ENCODE measurements at places on chromosomes 7 and 10.

DNA sequence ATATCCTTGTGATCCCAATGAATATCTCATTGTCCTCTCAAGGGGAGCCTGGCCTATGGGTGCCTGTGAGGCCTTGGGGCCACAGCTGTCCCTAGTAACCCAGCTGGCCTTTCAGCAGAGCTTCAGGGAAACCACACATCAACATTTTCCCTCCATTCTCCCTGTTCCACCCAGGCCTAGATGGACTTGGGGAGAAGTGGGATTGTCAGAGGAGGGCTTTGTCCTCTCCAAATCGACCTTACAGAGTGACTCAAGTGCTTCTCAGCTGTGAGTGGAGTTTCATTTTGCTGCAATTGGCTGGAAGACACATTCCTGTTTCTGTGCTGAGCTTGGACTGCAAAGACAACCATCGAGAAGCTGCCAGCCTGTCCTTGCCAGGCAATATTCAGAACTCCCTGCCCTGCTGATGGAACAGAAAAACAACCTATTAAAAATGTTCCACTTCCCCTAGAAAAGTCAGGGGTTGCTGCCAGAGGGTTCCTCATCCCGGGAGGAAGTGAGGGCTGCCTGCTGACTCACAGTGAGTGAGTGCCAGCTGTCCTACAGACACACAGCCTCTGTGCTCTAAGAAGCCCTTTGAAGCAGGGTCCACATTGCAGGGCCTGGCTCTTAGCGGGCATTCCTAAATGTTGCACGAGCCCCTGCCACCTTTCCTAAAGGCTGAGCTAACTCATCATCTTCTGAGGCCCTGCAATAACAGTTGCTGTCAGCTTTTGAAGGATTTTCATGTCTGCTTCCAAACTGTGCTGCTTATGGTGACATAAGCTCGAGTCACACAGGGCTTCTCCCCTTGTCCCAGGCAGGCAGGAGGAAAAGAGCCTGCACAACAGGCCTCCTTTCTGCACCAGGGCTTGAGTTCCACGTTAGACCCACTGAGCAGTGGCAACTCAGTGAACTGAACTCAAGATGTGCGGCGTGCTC lies 20.5 kb downstream of the STRA8 start:
- DNase-seq: peak; percentile 69

DNA sequence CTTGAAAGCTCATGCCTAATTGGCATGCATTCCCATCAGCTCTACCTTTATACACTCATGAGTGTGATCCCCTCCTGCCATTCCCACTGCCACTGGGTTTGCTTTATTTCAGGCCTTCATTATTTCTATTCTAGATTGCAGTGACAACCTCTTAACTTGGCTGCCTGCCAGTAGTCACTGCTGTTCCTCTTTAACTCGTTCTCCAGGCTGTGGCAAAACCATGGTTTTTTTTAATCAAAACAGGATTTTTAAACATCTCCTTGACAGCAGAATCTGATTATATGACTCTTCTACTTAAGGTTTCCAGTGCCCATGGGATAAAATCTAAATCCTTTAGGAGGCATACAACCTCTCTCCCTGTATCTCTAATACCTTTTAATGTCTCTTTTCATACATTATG lies 223.7 kb upstream of the PCDH15 start:
- DNase-seq: peak; percentile 5

GRCh38 chr7:102019461-102019860 lies 202.0 kb downstream of the CUX1 start:
- no peak for DNase-seq

GRCh38 chr10:25565570-25565969 lies 368.5 kb upstream of the MYO3A start:
- DNase-seq: no peak

- peak; percentile 98 for DNase-seq
These were observed 53.9 kb downstream of the SYPL1 start for GRCh38 chr7:106057962-106058927.

DNA sequence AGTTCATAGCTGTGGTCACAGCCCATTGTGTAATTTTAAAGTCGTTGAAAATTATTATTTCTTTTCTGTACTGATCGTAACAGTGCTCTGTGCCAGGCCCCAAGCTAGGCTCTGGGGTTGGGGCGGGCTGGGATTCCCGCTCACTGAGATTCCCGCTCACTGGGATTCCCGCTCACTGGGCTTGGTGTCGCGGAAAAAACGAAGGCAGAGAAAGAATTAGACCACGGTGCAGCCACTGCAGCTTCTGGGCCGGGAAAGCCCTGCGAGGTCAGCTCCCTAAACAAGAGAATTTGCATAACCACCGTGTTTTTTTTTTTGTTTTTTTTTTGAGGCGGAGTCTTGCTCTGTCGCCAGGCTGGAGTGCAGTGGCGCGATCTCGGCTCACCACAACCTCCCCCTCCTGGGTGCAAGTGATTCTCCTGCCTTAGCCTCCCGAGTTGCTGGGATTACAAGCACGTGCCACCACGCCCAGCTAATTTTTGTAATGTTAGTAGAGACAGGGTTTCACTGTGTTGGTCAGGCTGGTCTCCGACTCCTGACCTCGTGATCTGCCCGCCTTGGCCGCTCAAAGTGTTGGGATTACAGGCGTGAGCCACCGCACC lies 31.2 kb downstream of the FOXK1 start:
- no peak for DNase-seq

- DNase-seq: no peak
These were observed 96.8 kb downstream of the TCERG1L start for GRCh38 chr10:131214521-131215244.

DNA sequence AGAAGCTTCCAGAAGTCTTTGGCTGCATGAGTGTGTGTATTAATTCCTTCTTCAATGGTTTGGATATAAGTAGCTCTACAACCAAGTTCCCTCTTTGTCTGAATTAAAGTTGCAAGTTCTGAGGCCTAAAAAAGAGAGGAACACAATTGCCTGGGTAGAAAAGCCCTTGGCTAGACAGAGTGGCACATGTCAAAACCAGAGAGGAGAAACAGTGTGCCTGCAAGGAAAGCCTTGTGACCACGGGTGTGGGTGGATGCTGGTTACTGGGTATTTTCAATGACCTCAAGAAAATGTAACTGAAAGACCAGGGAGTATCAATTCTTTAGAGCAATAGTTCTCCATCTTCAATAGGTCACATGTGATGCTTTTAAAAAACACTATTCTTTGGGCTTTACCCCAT lies 148.3 kb downstream of the SVIL start:
- DNase-seq: no peak

- no peak for DNase-seq
These were observed 3.8 kb upstream of the PDCD4 start for GRCh38 chr10:110867807-110868465.

GRCh38 chr7:153247926-153248325 lies 488.4 kb downstream of the ACTR3B start:
- DNase-seq: no peak

All from epithelial cell of esophagus (primary cell).